ENCODE measurements at places on chromosomes 16 and 17. TPM values are rescaled to one million over a fixed set of nuclear protein-coding genes. Genes with fewer than 3 reads are reported as not detected.
A peak's percentile ranks its signal among the peaks of the same experiment; 100 is the strongest.

- peak; percentile 88 for DNase-seq
These were observed 471.2 kb upstream of the HSBP1 start for GRCh38 chr16:83336603-83337002.

- no peak for DNase-seq
These were observed 25.4 kb downstream of the CCR7 start for GRCh38 chr17:40539711-40540411.

DNA sequence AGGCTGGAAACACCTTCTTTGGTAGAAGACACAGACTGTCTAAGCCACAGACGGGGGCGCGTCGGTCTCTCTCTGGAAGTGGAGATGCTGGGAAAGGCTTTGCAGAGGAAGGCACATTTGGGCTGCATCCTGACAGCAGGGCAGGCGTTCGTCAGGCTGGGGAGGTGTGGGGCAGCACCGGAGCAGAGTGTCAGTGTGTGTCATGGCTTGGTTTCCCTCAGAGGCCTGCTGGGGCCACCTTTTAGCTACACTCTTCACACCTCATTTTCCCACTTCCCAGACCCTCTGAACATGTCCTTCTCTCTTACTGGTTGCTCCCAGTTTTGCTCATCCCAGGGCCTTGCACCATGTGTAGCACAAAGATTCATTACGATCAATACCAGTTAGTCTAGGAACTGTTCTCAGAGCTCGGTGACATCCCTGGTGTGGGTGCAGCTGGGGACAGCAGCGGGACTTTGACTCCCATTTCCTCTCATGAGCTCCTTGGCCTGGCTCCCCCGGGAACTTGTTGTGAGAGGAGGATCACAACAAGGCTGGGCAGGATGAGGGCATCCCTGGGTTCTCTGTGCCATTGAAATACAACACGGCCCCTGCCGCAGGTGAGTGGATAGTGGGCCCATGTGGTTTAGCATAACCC lies 33.1 kb downstream of the SMARCE1 start:
- DNase-seq: no peak

GRCh38 chr17:77601054-77601979 lies 357.2 kb upstream of the TNRC6C start:
- no peak for DNase-seq

DNA sequence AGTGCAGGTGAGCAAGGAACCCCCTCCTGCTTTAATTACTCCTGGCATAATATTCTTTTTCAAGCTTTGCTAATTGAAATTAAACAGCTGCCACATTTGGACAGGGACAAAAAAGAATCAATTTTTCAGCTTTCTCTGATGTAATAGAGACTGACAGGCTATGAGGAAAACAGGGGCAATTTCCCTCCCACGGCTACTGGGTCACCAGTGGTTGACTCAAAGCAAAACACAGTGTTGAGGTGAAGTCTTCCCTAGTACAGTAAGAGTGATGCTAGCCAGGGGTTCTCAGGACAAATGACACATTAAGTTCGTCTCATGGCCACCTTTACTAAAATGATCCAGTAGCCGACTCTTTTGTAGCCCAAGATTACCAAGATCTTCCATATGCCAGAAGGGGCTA lies 38.6 kb upstream of the PMFBP1 start:
- DNase-seq: no peak

GRCh38 chr17:52673791-52674190 lies 515.3 kb upstream of the CA10 start:
- DNase-seq: no peak

DNA sequence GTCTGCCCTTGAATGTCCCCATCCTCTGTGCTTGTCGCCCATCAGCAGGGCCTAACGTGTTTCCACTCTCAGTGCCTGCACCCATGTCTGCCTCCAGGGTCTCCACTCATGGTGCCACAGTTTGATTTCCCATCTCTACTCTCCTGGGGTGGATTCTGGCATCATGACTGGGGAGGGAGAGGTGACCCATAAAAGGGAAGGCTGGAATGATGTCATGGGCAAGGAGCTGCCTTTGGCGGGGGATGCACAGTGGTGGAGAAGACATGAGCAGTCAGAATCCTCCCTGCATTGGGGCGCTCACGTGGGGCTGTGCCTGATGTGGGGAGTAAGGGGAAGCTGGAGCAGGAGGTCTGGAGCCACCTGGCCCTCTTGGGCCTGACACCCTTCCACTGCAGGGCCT lies 100.9 kb downstream of the USP22 start:
- DNase-seq: no peak

DNA sequence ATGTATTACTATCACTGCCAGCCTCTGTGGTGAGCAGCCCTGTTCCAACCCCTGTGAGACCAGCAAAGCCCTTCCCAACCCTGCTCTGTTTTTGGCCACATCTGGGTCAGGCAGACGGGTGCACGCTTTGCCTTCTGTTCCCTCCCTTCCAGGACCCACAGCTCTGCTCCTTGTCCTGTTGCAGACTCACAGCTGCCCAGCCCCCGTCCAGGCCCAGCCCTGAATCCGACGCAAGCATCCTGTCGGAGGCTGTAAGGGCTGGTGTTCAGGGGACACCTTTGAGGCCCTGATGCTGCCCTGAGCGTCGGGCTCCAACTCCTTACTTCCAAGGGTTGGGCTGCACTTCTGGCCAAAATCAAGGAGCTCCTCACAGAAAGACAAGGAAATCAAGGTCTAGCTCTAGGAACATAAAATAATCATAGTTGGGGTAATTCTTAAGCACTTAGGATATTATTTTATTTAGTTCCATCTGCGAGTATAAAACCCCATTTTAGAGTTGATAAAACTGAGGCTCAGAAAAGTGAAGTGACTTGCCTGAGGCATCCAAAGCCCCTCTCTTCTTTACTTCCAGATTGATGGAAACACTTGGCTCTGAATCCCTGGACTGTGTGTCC lies 14.3 kb upstream of the SRCIN1 start:
- no peak for DNase-seq

DNA sequence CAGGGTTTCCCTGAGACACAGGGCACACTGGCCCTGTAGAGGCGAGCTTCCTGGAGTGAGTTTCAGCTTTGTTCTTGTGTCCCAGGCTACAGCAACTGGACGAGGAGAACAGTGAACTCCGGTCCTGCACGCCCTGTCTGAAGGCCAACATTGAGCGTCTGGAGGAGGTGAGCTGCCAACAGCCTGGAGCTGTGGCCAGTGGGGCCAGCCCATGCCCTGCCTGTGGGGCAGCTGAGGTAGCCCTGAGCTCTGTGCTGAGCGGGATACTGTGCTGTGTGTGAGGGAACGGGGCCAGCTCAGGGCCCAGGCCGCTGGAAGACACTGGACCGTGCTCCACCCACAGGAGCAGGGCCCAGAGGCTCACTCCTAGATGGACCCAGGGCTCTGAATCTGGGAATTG lies 8.7 kb upstream of the CAPN15 start:
- no peak for DNase-seq

DNA sequence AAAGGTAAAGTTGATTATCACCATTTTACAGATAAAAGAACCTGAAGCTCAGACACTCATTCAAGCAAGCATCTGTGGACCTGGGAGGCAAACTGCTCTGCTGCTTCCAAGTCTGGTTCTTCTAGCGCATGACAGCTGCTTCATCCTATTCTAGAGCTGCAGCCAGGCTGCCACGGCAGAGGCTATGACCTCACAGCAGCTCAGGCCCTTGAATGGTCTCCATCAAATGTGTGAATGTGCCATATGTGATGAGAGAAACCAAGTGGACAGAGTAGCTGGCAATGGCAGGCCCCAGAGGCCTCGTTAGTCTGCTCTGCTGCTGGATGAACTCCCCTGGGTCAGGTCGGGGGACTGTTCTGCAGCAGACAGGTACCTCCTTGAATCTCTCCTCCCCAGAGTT lies 30.7 kb upstream of the FOXJ1 start:
- DNase-seq: no peak

GRCh38 chr17:48604770-48605329 lies at the start of gene HOXB6:
TSS of gene HOXB6 (minus strand) at chr17:48604986. CDS start at chr17:48598150, 6,836 bp downstream.
- DNase-seq: no peak

DNA sequence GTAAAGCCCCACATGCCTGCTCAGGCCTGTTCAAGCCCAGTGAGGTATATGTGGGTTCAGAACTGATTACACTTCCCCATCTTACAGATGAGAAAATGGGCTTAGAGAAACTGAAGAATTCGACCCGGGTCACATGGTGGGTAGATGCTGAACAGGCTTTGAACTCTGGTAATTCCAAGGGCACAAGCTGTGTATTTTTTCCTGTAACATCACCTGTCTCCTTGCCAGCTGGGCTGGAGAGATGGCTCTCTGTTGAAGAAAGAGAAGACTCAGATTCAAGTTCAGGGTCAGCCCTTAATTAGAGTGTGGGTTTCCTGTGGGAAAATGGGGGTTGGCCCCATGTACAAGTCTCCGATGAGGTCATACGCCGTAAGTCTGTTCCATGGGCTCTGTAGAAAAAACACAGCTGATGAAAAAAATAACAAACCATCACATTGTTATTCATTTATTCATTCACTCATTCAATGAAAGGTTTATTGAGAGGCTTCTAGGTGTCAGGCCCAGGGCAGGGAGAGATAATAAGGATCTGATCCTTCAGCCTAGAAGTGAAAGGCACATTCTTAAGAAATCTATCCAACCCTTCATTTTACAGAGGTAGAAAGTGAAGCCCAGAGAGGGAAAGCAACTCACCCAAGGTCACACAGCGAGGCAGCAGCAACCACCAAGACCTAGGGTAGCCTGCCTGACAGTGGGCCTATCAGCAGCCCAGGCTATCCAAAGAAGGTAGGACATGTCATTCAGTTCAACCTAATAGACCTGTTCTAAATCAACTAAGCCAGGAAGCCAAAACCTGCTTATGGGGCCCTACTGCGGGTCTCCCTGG lies 482.8 kb downstream of the SOX9 start:
- no peak for DNase-seq

DNA sequence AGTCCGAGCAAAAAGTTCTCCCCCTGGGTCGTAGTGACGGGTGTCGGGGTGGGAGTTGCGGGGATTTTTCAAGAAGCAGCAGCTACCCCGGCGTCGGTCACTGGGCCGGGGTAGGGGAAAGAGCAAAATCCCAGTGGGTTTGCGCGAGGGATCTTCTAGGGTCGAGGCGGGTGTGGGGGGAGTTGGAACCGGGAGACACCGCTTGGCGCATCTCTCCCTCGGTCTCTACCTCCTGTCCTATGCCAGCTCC lies 2.3 kb upstream of the UBTF start:
- no peak for DNase-seq

DNA sequence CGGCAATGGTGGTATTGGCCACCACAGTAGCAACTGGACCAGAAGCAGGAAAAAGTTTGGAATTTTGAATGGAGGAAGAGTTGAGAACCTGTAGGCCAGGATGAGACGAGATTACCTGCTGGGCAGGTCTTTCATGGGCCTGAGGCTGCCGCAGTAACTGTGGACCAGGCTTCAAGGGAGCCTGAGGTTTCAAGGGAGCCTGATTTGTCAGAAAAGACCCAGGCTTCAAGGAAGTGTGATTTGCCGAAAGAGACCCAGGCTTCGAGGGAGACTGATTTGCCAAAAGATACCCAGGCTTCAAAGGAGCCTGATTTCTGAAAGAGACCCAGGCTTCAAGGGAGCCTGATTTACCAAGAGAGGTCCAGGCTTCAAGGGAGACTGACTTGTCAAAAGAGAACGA lies 66.6 kb upstream of the ARL4D start:
- no peak for DNase-seq

Gene RNU2-1
- total RNA-seq: not detected

Gene LGALS9B
- total RNA-seq: not detected

Gene OMG
- total RNA-seq: not detected

Gene BAHCC1
- total RNA-seq: 6.5 TPM

Gene ABCA9
- 2.3 TPM for total RNA-seq

Gene TMEM220
- 3.5 TPM for total RNA-seq

Gene UNC45B
- total RNA-seq: not detected

Gene CCNF
- 26.8 TPM for total RNA-seq

Gene TPSD1
- not detected for total RNA-seq

Gene ASGR1
- total RNA-seq: 0.43 TPM

Gene TEX19
- under 0.01 TPM for total RNA-seq

Gene KNOP1
- 16.8 TPM for total RNA-seq

All from fibroblast of villous mesenchyme (primary cell).